ENCODE measurements at places on chromosomes 5 and 9. TPM values are rescaled to one million over a fixed set of nuclear protein-coding genes. Genes with fewer than 3 reads are reported as not detected.

Gene PCDHB8
- total RNA-seq: 2.6 TPM

Gene PLAC8L1
- not detected for total RNA-seq

Gene C9orf50
- total RNA-seq: not detected

- DNase-seq: peak; percentile 45
These were observed 60.7 kb downstream of the COL27A1 start for GRCh38 chr9:114216081-114216480.

DNA sequence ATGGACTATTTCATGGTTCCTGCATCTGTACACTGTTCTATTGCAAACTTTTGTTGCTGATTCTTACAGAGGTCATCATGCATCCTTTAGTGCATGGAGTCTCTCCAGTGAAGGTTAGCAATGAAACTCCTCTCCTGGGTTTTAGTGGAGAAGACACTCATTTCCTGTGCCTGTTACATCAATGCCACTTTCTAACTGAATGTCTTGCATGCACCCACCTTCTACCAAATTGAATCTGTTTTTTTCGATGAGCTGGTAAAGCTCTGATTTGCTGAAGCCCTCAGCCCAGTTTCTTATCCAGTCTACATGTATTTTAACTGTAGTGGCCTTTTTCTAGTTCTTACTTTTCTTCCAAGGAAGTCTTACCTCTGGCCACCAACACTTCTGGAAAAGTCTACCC is 591.8 kb upstream of the ADAMTS16 start:
- DNase-seq: no peak

DNA sequence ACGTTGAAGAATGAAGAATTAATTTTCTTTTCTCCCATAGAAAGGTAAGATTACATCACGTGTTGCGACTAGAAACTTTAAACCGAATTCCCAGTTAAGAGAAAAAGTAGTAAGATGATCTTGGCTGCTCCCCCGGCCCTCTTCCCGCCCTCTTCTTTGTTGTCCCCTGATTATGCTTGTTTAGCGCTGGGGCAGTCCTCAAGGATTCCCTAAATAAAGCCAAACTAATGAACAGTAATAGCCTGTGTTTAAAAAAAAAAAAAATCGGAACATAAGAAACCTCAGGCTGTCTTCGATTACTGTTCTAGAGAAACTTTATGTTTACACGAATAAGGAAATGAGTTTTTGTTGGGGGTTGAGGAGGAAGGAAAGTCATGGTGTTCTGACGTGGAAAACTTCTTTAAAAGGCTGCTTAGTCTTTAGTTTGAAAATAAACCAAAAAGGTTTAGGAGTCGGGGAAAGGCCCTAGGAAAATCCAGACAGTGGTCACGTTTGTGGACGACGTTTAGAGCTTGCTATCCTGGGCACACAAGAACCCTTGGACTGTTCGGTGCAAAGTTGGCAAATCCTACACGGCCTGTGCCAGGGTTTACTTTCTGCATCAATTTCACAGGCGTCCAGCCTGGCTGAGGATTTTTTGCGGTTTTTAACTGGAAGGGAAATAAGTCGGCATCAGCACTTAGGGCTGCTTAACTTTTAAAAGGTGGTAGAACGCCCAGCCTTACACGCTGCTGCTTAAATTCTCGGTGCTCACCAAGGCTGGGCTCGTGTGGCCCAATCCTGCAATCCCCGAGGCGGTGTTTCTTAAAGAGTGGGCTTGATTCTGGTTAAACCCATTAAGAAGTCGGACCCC is 1.1 kb upstream of the MAT2B start:
- peak; percentile 35 for DNase-seq

- no peak for DNase-seq
These were observed 43.0 kb downstream of the SFXN1 start for GRCh38 chr5:175521313-175521833.

DNA sequence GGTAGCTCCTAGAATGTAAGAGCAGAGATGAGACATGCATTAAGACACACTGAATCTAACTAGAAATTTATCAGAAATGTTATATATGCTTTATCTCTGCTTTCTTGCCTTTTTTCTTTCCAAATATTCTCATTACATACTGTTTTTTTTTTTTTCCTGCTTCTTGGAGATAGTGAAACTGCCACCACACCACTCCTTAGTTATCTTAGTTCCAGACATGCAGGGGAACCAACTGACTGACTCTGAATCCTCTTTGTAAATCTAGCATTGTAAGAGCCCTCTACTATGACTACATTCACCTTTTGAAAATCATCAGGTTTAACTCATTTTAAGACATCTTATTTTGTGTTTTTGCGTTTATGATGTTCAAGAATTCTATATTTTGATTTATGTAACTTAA is 181.3 kb upstream of the ST8SIA4 start:
- DNase-seq: no peak

GRCh38 chr5:64746446-64746845 is 22.0 kb downstream of the SREK1IP1 start:
- no peak for DNase-seq

Measured in left cardiac atrium (tissue), 4 donors.